ENCODE measurements at places on chromosomes 7 and 10.

GRCh38 chr7:96179341-96179740, 142.6 kb downstream of the SLC25A13 start:
- DNase-seq, result no peak

- DNase-seq, result no peak
Measured at GRCh38 chr7:142168746-142169145, 57.2 kb downstream of the MGAM2 start.

DNA sequence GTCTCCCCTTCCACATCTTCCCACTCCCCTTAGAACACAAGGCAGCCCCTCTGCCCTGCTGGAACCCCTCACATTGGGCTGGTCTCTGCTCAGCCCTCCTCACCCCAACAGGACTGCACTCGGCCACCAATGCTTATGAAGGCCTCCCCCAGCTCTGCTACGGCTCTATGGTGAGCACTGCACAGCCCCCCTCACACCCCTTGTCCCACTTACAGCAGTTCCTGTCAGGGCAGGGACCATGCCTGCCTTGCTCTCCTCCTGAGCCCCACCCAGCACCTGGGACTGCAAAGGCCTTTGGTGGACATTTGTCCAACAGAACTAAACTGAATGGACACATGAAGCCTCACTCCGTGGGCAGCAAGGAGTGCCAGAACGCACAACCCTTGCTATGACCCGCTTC, 171.9 kb downstream of the GRID1 start:
- no peak for DNase-seq

DNA sequence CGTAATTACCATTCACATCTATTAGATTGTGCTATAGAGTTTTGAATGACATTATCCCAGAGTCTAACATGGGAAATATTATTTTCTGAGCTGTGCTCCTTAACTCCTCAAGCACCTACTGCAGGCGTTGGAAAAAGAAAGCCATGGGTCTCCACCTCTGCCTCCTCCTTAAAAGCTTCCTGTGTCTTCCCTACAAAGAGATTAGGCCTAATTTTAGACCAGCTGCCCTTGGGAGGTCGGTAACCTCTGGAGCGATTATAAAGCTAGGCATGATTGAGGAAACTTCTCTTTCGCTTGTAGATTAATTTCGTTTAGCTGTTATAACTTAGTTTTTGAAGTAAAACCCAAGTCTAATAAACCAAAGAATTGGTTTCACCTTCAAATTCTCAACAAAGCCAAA, 75.2 kb downstream of the PLXDC2 start:
- DNase-seq, result no peak

GRCh38 chr7:18849130-18849529, 268.3 kb downstream of the TWIST1 start:
- DNase-seq, result no peak

- peak; percentile 23 for DNase-seq
Measured at GRCh38 chr7:95687759-95688343, 84.5 kb upstream of the DYNC1I1 start.

- no peak for DNase-seq
Measured at GRCh38 chr7:101172005-101172853, 6.9 kb upstream of the VGF start.

DNA sequence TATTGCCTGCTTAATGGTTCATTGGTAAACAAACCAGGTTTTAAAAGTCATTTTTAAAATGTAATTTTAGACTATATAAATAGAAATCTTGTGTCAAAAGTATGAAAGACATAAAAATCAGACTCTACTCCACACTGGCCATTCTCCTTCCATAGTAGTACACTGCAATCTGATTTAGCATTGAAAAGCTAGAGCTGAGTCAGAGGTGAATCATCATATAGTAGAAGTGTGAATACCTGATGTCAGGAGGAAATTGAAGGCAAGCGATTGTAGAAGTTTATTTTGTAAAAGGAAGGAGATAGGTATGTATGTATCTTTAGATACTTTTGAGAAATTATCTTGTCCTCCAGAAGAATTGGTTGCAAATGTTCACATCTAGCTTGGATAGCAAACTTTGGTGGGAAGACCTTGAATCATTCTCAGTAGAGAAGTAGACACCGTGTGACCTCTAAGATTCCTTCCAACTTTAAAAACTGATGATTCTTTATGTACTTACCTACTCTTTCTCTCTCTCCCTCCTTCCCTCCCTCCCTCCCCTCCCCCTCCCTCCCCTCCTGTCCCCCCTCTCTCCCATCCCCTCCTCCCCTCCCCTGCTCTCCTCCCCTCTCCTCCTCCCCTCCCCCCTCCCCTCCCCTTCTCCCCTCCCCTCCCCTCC, 88.1 kb downstream of the BTAF1 start:
- DNase-seq, result no peak

DNA sequence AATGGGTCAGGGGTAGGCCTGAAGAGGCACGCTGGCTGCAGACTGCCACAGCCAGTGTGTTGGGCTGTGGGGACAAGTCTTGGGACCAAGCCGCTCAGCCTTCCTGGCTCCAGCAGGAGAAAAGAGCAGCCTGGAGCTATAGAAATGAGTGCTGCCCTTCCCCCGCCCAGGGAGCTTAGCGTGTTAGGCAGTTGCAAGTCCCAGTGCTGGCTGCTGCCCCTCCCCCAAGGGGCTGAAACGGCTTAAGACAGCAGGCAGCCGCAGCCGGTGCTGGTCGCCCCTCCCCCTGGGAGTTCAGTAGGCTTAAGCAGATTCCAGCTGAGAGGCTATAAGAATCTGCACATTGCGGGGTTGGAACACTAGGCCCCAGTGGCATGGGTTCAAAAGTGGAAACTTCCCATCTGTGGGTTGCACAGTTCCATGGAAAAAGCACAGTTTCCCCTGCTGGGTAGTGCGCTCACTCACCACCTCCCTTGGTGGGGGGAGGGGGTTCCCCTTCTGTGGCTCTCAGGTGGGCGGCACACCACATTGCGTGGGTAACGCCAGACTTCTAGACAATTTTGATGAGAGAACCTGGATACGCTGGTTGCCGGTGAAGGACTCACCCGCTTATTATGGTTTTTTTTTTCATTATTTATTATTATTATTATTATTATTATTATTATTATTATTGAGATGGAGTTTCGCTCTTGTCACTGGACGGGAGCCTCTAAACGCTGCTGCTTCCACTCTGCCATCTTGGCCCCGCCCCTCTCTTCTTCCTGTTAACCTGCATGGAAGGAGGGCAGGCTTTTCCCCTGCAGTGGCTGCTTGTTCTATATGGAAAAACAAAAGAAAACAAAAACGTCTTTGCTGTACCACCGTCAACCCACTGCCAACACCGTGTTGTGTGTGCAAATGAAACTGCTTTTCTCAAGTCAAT, 151.1 kb downstream of the CXCL12 start:
- no peak for DNase-seq

DNA sequence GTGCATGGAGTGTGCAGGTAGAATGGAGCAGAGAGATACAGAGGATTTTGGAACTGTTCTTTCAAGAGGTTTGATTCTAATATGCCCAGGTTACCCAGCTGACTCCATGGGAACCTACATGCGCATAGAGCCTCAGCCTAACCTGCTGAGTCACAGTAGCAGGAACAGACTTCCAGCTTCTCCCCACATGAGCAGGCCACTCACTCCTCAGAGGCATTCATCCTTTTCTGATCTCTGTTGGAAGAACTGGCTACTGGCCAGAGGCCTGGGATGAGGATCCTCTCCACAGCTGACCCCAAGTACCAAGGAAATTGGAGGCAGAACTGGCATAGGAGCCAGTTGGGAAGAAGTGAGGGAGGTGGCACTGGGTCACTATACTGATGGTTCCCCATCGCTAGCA, 17.9 kb upstream of the CCSER2 start:
- no peak for DNase-seq

DNA sequence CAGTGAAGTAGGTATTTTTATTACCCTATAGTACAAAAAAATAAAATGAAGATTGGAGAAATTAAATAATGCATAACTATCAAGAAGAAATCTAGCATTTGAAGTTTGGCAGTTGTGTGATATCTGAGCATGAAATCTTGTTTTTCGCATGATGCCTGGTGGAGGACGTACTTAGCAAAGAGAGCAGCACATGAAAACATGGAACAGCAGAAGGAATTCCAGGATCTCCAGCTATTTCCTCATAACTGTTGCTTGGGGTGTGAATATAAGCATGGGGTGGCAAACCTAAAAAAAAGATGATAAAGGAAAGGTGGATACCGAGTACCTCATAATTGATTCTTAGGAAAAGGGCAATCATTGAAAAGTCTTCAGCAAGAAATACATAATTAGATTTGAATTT, 174.3 kb upstream of the FAM3C start:
- no peak for DNase-seq

DNA sequence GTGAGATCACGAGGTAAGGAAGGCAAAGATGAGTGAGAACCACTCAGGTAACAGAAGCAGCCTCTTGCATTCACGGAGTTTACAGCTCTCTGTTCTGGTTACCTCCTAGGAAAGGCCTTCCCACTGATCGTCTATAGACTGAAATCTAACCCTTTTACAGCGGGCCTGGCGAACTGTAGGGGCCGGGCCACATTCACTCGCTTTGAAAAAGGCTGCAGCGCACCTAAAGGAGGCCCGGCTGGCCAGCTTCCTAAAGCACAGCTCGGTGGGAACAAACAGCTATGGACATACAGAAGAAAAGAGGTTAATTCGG, 565 bp downstream of the ATP5MK start:
- DNase-seq, result peak; percentile 27

GRCh38 chr7:140062528-140063299, at the start of gene PARP12:
PARP12 (minus strand) TSS chr7:140062951; CDS start chr7:140062847, 104 bp downstream.
- peak; percentile 86 for DNase-seq
